GOT3 (cell line): ENCODE measurements at places on chromosomes 2 and 18.

GRCh38 chr18:23943104-23943503 is 71.5 kb upstream of the TTC39C start:
- no peak for DNase-seq

DNA sequence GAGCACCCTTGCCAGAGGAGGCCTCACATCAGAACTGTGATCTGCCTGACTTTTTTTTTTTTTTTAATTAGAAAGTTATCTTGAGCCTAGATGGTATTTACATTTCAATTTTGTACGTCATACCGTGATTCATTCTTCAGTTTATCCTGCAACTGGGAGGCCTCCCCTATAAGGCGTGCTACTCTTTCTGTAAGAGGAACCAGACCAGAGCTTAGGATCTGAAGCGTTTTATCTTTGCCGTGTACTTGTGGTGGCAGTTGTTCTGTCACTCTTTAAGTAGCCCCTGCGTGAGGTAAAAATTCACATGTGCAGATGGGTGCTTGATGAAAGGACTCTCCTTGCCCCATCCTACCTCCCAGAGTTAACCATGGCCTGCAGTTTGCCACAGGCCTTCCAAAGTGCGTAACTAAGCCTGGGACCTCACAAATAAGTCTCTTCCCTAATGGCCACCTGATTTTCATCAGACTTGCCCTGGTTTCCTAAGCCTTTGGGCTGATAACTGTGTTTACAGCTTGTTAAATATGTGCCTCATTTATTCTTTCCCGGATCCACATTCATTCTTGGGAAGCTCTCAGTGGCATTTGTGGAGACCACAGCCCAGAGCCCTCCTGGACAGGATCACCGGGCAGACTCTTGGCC is 96.0 kb downstream of the MTCL1 start:
- no peak for DNase-seq

DNA sequence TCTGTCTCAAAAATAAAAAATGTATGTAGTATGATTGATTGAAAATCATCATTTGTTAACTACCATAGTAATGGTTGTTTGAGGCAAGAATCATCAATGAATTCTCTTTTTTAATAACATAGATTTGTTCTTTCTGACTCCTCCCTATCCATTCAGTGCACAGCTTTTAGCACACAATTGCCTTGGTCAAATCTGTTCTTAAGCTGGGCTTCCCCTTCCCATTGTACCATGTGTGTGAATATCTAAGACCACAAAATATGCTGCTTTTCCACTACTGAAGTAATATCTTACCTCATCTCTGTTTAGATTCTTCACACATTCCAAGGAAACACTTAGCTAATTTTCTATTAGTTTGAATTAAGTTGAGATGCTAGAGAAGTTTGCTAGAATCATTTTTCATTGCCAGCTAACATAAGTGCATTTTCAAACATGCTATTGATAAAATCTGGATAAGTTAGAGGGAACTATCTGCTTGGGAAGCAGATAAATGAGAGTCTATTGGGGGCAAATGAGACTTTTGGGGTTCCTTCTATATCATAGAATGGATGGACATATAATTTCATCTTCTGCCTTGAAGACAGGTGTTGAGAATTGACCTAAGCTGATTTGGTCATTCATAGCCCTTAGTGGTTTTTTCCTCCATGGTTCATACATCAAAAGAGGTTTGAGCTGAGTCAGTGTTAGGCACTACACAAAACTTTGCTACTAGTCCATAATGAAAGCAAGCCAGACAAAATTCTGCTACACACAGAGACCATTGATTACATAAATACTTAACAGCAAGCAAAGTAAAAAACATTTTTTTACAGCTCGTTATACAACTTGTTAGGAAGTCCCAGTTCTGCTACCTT is 231.9 kb downstream of the PLCL1 start:
- no peak for DNase-seq

GRCh38 chr2:186189816-186190215 is 296.2 kb upstream of the ZC3H15 start:
- no peak for DNase-seq

DNA sequence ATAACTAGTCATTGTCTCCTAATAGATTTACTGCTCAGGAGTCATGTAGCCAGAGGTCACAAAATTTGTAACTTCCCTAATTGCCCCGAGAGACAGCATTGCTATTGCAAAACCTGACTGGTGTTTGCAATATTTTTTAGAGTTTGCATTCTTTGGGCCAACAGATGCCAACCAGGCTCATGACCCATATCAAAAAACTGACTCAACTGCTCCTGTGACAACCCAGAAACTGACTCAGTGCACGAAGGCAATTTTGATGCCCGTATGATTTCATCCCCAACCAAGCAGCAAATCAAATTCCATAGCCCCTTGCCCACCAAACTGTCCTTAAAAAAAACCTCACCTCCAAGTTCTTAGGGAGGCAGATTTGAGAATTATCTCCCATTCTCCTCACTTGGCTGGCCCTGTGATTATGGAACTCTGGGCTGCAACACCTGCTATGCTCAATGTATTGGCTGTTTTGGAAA is 951.3 kb downstream of the TSN start:
- DNase-seq = no peak

DNA sequence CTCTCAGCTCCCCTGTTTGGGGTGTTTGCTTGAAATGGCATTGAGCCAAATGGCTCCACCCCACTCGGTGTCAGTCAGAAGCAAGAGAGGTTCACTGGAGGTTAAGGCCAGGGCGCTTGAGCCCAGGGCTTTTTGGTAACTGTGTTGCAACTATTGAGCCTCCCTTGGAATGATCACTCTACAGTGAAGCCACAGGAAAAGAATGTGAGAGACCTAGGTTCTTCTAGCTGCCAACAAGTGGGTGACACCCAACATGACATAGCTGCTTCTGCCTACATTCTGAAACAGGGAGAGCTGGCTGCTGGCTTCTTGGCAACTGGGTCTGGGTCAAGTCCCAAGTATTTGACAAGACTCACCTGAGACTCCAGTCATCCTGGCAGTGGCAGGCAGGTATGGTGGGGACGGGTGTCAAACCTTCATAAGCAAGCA is 7.1 kb upstream of the GRHL1 start:
- no peak for DNase-seq

GRCh38 chr2:187710791-187711521 is 156.7 kb upstream of the TFPI start:
- DNase-seq = no peak
